ENCODE measurements at places on chromosomes 5 and 9.
A peak's percentile ranks its signal among the peaks of the same experiment; 100 is the strongest.

DNA sequence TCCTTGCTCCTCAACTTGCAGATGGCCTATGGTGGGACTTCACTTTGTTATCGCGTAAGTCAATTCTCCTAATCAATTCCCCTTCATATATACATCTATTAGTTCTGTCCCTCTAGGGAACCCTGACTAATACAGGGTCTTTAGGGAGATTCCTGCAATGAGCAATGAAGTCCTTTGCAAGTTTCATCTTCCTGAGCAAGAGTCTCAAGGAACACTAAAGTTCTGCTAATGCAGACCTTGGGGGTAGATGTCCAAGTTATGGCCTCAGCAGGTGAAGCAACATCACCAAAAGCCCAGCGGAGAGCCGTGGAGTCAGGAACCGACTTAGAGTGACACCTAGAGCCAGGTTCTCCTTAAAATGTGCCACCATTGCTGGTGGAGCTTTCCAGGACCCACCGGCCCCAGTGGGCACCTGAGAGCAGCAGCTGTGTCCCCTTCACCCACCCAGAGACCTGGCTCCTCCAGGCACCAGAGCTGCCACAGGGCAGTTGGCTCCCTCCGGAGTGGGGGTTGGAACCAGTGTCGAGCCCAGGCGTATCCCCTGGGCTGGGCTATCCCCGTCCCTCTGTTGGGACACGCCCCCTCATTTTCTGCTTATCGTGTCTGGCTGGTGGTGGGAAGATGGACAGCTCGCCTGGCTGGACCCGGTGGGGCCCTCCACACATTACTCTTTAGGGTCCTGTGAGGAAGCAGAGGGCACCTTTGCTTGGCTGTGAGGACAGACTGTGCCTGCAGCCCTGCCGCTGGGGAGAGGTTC is 10.9 kb upstream of the FCN1 start:
- DNase-seq: no peak

- DNase-seq: no peak
Observed at GRCh38 chr9:73474002-73474600, 322.4 kb downstream of the ANXA1 start.

DNA sequence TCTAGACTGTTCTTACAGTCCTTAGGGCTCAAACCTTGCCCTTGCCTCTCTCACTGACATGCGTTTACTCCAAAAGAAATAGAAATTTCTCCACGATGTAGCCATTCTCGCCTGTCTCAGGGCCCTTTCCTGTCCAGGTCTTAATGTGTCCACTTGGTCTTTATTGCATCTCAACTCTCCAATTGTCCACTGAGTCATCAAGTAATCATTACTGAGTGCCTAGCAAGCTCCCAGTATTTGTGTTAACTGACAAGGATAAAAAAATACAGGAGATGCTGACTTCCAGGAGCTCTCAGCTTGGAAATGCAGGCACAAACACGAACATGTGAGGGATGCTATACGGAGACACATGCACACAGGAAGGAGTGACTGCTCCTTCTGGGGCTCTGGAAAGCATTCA is 147.3 kb downstream of the ARSB start:
- DNase-seq: no peak

GRCh38 chr9:8917956-8918739 is 1118.6 kb upstream of the DMAC1 start:
- no peak for DNase-seq

DNA sequence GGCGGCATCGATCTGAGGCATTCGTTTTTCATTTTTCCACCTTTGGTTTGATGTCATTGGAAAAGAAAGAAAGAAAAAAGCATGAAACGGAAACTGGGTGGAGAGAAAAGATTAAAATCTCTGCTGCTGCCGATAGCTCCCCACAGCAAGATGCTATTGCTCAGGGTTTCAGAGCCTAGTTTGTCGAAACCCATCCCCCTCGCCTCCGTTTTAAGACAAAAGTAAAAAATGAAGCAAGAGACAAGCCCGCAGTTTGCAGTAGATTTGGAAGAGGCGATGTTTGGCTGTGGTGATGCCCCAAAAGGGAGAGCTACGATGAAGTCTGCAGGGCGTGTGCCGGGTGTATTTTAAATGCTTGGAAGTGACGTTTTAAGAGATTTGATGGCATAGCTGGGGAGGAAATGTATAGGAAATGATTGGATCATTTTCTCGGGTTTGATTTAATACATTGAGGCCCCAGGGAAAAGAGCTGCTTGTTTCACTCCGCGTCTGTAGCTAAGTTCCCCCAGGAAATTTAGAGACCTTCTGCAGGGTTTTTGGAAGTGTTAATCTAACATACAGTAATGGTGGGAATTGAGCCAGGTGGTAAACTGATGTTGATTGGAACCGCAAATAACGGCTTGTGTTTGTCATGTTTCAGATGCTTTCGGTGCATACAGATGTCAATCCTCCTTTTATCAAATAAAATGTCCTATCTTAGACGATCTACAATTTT is 909 bp downstream of the NDFIP1 start:
- peak; percentile 11 for DNase-seq

DNA sequence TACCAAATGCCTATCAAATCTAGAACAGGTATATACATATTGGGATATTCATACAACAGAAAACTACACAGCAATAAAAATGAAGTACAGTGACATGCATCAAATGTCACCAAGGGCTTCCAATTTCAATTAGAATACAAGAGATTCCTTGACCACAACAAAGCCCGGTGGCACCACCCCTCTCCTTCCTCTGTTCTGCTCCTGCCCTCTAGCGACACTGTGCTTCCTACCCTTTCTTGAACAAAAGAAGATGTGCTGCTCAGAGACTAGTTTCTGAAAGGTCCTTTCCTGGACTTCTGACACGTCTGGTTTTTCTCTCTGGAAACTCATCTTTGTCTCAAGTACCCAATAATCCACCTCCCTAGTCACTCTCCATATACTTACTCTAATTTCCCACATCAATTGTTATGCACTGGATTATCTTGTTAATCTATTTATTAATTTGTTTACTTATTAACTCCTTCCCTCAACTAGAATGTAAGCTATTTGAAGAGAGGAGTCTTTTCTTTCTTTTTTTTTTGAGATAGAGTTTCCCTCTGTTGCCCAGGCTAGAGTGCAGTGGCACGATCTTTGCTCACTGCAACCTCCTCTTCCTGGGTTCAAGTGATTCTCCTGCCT is 70.4 kb upstream of the CTSV start:
- no peak for DNase-seq

DNA sequence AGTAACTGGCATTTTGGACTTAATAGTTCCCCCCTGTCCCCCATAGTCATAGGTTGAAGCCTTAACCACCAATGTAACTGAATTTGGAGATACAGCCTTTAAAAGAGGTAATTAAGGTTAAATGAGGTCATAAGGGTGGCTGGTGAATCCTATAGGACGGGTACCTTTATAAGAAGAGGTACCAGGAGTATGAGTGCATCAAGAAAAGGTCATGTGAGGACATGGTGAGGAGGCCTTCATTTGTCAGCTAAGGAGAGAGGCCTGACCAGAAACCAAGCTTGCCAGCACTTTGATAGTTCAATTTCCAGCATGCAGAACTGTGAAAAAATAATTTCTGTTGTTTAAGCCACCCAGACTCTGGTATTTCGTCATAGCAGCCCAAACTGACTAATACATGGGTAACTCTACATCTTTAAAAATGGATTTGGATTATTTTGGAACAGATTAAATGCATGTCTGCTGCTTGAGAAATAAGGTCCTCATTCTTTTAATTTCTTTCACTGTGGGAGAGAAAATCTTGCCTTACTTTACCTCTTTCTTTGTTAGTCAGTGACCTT is 9.7 kb downstream of the RASA1 start:
- no peak for DNase-seq

- DNase-seq: no peak
Observed at GRCh38 chr9:132043708-132044107, 36.0 kb downstream of the MED27 start.

DNA sequence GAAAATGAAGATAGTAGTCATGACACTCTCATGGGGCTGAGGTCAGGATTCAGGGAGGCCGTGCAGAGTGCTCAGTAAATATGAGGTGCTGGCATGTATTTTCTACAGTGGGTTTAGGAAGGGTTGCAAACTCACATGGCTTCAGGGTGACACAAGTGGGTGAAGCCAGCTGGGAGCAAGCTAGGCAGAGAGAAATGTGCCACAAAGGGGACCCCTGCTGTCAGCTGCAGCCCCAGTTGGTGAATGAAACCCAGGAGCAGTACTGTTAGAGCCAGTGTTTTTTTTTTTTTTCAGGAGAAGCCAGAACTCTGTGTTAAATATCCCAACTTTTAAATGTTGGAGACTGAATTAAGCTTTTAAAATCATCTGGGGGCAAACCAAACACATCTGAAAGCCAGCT is 75.3 kb downstream of the INSYN2B start:
- DNase-seq: no peak

DNA sequence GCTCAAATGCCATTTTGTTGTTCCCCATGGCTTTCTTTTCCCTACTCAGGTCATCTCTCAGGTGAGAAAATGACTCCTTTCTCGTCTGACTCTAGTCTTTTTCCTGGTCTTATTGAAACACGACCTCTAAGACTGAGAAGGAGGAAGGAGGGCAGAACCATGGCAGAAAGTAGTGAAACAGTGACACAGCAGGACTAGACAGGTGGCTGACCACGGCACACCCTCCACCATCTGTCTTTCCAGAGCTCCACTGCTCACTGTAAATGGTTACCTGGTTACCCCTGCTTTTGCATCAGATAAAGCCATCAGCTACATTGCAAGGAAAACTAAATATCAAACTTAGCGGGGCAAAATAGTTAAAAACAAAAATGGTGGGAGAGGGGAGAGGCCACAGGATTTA is 30.9 kb downstream of the NR4A3 start:
- DNase-seq: no peak

GRCh38 chr5:111627862-111628261 is 115.5 kb upstream of the STARD4 start:
- DNase-seq: no peak

- no peak for DNase-seq
Observed at GRCh38 chr5:38135486-38136039, 122.8 kb upstream of the EGFLAM start.

DNA sequence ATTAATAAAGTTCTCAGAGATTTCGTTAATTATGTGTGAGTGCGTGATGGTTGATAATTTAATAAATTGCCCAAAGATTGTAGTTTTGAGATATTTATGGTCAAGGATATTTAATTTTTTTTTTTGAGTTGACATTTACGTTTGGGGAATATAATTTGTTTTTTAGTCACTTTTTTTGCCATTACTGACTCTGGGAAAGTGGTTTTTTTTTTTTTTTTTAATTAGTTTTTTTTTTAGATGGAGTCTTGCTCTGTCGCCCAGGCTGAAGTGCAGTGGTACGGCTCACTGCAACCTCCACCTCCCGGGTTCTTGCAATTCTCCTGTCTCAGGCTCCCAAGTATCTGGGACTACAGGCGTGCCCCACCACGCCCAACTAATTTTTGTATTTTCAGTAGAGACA is 1.7 kb downstream of the BDP1 start:
- no peak for DNase-seq

- DNase-seq: no peak
Observed at GRCh38 chr5:164186550-164186949, 681.1 kb downstream of the MAT2B start.

- peak; percentile 7 for DNase-seq
Observed at GRCh38 chr5:137220523-137220927, 278.6 kb downstream of the SPOCK1 start.

DNA sequence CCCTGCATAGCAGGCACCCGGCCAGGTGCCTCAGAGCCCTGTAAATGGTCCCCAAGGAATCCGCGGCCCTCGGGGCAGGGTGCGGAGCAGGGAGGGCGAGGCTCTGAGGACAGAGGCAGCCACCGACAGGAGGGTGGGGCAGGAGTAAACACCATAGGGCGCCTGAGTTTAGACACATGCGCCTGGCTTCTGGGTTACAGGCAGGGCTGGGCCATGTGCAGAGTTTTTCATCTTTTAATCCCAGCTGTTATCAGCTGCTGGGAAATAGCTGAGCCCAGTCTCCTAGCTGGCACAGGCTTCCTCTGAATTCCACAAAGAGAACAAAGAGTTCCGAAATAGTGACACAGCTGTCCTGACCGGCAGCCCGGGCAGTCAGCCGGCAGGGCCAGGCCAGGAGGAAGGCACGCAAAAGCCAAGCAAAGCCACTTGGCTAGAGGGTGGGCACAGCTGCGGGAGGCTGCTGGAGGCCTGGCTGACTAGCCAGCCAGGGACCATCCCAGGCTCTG is 98.9 kb upstream of the PHYKPL start:
- DNase-seq: no peak

DNA sequence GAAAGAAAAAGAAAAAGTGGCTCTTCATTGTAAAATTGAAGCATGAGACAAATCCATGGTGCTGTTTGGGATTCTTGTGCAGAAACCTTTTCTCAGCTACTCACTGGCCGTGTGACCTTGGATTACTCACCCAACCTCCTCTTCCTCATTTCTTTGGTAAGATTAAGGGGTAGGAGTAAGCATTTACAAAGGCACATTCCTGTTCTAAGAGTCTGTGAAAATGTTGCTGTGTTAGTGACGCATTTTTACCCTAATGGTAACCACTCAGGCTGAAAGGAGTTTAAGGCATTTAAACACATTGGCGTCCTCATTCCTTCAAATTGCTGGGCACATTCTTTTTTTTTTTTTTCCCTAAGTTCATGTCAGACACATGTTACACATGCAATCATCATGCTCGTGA is 4.3 kb downstream of the RAI14 start:
- no peak for DNase-seq

- no peak for DNase-seq
Observed at GRCh38 chr9:134432471-134432870, 106.2 kb downstream of the RXRA start.

DNA sequence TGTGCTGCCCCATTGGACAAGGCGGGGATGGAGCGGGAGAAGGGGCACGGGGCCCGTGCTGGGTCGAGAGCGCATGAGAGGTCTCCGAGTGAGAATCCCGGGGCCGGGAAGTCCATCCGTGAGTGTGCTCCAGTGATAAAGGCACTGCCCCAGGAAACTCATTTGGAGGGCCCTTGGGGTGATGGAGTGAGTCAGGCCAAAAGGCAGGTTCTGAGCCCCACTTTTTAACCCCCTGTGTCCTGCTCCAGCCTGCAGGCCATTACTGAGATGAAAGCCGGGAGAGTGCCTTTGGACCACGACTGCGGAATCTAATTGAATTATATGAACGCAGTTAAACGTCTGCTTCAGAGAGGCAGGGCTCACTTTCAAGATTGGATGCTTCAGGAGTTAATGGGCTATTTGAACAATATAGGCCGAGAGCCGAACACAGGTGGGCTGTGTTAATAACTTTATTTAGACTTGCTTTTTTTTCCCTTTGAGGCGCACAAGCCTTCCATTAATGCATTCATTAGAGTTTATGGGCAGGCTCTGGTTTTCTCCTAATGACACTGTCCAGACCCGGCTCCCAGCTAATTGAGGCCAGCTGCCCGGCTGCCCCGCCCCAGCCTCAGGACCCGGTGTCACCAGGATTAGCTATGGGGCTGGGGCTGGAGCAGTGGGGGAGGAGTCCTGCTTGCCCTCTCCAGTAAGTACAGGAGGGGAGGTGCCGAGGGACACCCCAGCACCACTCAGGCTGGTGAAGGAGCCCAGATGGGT is 79.1 kb upstream of the LMX1B start:
- no peak for DNase-seq

GRCh38 chr5:56185768-56186311 is 47.3 kb downstream of the ANKRD55 start:
- DNase-seq: no peak

DNA sequence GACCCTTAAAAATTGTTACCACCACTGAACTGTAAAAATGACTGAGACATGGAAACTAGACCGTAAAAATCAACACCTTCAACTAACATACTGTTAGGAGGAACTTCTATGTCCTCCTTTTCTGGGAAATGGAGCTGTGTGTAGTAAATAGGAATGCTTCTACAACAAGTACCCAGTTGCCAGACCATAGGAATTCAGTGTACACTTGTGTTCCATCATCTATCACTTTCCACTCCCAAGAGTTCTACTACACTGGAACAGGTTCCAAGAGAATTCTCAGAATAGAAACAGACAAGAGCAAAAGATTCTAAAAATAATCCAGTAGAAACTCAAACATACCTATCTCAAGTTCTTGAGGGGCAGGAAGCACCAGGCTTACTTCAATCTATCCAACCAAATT is 23.6 kb downstream of the UBAP2 start:
- DNase-seq: no peak

Measured in GM12891 (cell line).